ENCODE measurements at places on chromosomes 1 and 21.
A peak's percentile ranks its signal among the peaks of the same experiment; 100 is the strongest.

DNA sequence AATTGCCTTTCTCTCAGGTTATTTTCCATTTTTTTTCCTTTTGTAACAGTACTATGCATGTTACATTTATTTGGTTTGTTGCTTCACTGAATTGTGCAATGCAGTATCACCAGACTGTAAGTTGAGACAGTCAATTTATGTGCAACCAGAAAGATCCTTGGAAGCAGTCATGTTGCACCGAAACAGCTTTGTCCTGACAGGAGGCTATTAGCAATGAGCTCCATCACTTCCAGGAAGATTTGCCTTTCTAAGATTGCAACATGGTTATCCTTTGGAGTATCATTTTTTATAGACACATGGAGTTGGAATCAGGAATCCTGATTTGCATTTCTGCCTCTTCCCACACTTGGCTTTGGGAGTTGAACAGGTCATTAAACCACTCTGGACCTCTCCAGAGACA is 84.5 kb upstream of the ST6GALNAC5 start:
- no peak for DNase-seq

- no peak for DNase-seq
These were observed 9.2 kb upstream of the CDC42 start for GRCh38 chr1:22043198-22043769.

DNA sequence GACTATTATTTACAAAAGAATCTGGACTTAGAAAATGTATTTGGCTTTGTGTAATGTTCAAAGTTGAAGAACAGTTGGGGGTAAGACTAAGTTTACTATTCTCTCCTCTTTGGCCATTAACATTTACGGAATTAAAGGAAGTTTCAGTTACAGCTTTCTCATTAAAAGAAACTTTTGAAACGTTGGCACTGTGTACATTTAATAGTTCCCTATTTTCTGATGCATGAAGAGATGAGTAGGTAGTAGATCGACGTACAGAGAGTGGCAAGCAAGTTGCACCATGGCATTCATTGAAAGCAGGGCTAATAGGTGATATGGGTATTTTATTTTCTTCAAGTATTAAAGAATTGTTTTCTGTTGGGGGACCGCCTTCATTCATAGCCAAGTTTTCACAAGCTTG is 3.2 kb downstream of the ASPM start:
- no peak for DNase-seq

DNA sequence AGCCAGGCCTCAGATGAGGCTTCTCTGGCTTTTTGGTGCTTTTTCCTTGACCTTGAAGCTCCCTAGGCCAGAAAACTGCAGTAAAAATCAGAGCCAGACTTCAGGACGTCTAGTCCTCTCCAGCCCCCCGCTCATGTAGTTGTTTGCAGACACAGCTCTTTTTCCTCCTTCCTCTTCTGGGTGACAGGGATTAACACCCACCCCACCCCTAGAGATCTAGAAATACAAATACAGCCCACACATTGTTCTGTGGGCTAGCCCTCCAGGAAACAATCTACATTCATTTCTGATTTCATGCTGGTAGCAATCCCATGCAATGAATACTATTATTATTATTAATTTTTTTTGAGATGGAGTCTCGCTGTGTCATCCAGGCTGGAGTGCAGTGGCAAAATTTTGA is 9.9 kb upstream of the CLSTN1 start:
- DNase-seq = no peak

- no peak for DNase-seq
These were observed 4.1 kb upstream of the PCP4 start for GRCh38 chr21:39863111-39863510.

DNA sequence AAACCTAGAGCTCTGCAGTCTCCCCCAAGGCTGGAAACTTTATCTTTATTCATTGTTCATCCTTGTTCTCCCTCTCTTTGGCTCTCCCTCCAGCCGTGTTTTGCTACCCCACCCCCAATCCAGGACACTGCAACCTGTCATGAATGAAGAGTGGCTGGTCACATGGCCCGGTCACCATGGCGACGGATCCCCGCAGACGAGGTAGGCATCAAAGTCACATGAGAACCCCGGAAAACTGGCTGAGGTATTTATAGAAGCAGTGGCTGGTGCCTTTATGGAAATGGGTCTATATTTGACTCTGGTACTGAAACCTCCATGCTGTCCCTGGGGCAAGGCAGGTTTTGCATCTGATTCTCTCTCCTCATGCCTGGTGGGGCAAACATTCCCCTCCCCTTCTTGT is 13.4 kb upstream of the SLC6A17 start:
- DNase-seq = peak; percentile 21

GRCh38 chr21:36113647-36114428 is 21.0 kb upstream of the CBR3 start:
- no peak for DNase-seq

DNA sequence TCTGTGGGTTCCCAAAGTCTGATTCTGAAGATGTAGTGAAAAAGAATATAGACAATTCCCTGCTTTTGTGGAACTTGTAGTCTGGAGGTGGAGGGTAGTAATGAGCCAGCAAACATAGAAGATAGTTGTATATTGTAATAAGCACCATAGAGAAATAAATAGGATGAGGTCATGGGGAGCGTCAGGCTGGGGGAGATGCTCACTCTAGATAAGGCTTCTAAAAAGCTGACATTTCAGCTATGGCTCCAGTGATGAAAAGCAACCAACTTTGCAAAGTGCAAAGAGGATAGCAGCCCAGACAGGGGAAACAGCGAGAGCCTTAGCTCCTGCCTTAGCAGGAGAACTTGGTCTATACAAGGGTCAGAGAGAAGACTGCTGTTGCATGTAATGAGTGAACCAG is 98.0 kb upstream of the RALGPS2 start:
- DNase-seq = no peak

DNA sequence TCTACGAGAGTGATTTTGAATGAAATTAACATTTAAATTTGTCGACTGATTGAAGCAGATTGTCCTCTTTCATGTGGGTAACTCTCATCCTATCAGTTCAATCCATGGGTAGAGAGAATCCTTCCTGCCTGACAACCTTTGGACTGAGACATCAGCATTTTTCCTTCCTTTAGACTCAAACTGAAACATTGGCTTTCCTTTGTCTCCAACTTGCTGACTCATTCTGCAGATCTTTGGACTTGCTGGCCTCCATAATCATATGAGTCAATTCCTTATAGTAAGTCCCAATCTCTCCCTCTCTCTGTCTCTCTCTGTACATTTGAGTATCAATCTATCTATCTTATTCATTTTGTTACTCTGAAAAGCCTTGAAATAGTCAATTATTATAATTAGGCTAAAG is 416.7 kb downstream of the LRRIQ3 start:
- no peak for DNase-seq

GRCh38 chr1:204959836-204960235 is 83.2 kb upstream of the CNTN2 start:
- no peak for DNase-seq

DNA sequence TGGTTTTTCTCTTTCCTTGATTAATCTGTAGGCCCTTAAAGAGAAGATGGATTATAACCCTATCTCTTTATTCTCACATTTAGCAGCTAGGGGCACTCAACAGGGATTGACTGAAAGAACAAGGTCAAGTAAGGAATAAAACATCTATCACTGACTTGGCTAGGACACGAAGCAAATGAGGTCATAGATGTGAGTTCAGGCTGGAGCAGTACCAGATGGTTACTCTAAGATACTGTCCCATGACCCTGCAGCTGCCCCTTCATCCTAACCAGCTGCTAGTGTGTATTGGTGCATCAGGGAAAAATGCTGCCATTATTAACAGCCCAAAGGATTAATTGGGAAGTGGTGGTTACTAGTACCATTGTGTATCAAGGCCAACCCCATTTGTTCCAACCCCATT is 221.9 kb downstream of the CTH start:
- DNase-seq = no peak

DNA sequence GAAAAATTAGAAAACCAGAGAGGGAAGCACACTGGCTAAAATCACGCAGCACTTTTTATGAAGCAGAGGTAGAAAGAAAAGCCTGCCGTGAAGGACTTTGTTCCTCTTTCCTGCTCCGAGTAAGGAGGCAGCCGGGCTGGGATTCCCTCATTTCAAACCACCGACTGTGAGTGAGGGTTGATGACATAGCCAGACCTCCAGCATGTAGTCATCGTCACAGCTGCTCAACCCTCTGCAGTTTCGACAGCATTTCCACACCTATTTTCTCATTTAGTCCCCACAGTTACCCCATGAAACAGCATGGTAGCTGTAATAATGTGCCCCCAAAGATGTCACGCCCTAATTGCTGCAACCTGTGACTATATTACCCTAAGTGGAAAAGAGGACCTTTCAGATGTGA is 35.3 kb downstream of the FCRL5 start:
- no peak for DNase-seq

GRCh38 chr1:111471012-111471411 is 2.8 kb upstream of the C1orf162 start:
- peak; percentile 56 for DNase-seq

DNA sequence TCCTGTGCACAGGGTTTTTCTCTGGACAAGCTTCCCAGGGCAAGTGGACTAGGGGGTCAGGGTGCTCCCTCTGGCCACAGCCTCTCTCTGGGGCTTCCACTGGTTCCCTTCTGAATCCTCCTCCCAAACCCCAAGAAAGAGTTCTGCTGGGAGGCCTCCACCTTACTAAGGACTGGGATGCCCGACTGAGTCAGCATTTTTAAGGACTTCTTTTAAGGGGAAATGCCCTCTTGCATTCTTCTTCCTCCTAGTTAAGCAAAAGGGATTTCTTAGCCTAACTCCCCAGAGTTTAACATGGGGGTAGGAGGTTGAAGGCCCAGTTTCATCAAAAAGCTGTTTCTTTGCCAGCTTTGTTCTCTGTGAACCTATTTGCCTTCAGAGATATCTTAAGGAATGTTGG is 99.7 kb upstream of the KRTAP19-8 start:
- DNase-seq = no peak

DNA sequence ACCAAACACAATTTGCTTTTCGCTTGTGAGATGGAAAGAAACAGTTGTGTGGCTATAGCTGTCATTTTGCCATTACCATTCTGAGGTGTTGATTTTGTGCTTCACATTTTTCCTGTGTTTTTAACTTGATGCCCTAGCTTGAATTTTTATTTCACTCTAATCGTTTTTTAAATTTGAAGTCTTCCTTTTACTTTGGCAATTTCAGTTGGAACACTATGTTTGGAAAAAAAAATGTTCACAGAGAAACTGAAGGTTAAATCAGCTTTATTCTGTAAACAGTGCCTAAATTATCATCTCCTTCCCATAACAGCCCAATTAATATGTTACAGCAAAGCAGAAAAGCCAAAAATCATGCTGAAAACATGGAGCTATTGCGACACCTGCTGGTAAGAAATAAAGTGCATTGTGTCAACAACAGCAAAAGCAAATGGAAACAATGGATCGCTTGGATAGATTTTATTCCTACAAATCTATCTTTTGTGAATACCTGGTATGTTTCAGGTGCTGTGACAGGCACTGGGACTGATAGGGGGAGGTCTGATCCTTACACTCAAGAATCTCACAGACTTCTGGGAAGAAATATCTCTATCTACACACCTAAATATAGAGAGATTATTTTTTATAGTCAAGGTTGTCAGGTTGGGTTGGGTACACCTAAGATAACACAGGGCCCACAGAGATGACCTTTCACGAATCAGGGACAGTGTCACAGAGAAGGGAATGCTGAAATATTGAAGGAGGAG is 16.2 kb upstream of the ERICH3 start:
- DNase-seq = peak; percentile 0

- DNase-seq = no peak
These were observed 2.6 kb upstream of the FCRL6 start for GRCh38 chr1:159799446-159799985.

DNA sequence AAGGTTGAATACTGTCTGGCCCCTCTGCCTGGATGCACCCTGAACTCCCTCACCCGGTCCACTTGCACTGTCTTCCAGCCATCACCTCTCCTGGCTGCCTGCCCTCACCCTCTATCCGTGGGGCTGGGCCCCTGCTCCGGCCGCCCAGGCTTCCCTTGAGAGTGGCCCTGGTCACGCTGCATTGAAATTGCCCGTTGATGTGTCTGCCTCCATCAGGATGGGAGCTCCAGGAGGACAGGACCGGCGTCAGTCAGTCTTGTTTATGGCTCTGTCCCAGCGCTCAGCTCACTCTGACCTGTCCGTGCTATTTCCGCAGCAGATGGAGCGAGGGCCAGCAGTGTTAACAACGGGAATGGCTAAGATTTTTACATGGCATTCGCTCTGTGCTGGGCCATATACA is 34.9 kb downstream of the FOXO6 start:
- no peak for DNase-seq

DNA sequence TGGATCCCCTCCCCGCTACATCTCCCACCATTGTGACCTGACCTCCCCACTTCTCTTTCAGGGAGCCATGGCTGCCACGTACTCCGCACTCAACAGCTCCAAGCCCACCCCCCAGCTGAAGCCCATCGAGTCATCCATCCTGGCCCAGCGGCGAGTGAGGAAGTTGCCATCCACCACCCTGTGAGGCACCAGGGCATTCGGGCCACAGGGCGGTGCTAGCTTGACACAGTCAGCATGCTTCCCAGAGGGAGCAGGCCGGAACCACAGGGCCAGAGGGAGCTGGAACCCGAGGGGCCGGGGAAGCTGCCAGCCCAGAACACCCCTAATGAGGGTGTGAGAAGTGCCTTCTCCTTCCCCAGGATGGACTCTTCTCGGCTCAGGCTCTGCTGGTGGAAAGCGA is 44.5 kb downstream of the RPS6KA1 start:
- no peak for DNase-seq

GRCh38 chr1:165073185-165074007 is 283.1 kb downstream of the LMX1A start:
- DNase-seq = no peak

DNA sequence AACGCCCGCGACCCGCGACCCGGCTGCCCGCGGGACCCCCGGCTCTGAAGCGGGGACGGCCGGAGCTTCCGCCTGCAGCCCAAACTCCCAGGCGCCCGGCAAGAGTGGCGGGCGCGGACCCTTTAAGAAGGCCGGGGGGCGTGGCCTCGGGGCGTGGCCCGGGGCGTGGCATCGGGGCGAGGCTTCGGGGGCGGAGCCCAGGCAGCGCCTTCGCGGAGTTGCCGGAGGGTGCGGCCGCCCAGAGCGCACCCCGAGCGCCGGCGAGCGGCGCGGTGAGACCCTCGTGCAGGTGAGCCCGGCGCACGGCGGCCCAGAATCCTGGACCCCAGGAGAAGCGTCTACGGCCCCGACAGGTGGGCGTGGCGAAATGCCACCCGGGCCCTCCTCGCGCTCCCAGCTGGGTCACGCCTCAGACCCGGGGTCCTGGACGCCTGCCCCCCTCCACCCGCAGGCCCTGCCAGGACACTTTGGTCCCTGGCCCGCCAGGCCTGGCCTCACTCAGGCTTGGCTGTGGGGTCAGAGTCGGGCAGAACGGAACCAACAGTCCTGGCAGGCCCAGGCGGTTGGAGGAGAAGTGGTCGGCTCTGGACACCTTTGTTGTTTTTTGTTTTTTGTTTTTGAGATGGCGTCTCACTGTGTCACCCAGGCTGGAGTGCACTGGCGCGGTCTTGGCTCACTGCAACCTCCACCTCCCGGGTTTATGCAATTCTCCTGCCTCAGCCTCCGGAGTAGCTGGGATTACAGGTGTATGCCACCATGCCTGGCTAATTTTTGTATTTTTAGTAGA is 14.4 kb downstream of the RNF223 start:
- peak; percentile 84 for DNase-seq

DNA sequence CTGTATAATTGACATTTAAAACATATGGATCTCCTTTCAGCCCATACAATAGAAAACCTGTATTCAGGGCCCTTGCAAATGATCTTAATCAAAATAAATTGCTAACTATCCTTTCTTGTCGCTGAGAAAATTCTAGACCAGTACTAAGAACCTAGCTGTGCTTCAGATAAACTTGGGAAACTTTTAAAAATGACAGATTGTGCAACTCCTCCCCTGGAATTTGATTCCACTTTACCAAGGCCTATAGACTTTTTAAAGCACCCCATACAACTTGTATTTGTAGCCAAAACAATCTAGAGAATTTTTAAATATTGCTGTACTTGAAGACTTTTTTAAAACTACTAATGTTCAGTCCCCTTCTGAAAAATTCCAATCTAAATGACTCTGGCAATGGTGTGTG is 51.6 kb downstream of the ZNF644 start:
- DNase-seq = no peak

All from stimulated activated CD4-positive, alpha-beta T cell treated with anti-CD3 and anti-CD28 coated beads, TNF-alpha, amount 100 ng/mL, for 24 hours (primary cell).